ENCODE measurements at places on chromosomes 1 and 21.

GRCh38 chr1:6958407-6959030 lies 173.3 kb downstream of the CAMTA1 start:
- DNase-seq = no peak

DNA sequence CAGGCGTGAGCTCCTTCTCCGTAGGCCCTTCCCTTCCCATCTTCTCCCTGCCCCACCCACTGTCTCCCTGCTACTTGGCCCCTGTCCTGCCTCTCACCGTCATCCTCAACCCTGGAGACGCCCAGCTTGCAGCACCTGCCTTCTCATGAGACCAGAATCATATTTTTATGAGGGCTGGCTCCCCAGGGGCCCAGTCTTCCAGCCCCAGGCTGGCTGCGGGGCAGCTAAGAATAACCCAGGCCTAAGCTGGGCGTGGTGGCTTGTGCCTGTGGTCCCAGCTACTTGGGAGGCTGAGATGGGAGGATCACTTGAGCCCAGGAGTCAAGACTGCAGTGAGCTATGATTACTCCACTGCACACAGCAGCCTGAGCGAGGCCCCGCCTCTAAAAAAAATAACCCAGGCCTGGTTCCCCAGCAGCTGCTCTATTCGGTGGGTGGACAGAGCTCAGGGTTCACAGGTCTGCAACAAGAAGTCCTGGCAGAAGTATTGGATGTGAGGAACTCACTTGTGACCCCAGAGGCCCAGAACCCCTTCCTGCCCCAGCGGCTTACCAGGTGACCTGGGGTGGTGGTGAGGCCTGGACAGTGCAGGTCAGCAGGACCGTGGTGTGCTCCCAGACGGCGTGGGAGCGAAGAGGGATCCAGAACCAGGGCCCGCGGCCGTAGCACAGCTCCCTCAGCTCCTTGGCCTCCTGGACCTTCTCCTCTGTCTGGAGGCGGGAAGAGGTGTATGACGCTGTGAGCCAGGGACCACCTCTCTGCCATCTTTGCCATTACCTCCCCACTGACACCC lies 6.4 kb downstream of the MYOM3 start:
- DNase-seq = no peak

- DNase-seq = peak; percentile 39
Measured at GRCh38 chr1:85244271-85245061, 15.0 kb downstream of the C1orf52 start.

- no peak for DNase-seq
Measured at GRCh38 chr1:21898326-21899200, 38.5 kb downstream of the HSPG2 start.

GRCh38 chr1:115499253-115499652 lies 142.5 kb upstream of the VANGL1 start:
- DNase-seq = no peak

DNA sequence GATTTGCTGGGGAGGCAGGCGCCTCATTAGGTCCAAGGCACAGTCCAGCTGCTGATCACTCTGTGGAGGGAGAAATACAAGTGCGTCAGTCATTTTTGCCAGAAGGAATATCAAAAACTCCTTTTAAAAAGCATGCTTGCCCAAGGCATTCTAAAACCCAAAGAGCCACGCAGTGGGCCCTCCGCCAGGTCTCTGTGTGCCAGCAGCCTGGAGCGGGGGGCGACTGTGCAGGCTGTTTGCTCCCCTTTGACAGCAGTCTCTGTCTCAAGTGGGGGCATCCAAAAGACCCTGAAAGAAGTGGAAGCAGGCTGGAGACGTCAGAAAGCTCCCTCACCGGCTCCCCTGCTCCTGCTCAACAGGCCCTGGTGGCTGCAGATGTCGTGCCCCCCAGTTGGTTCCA lies 65.6 kb downstream of the CAPZB start:
- no peak for DNase-seq

DNA sequence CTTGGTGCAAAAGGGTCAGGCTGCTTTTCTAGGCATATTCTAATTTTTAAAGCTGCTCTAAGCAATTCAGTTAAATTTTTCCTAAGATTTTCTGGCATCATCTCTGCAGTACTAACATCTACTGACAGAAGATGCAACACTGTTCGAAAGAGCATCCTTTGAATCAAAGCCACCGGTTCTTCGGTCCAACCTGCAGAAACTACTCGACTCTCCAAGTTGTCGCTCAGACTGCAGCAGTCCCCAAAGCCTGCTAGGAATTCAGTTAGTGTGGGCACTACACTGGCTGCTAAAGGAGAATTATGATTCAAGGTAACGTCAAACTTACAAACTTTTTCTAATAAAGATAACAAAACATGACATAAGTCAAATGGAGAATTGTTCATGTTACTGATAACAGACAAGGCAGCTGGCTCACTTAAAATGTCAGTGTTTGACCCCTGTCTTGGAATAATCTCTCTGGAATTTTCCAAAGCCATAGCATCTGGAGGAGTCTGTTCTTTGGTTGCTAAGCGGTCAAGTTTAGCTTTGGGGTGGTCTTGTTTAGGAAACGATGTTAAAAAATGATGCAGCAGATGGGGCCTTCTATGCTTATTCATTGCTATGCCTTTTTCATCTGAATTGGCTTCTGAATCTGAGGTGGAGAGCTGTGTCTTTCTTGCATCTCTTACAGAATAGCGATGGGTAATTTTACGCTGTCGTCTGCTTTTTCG lies 56.9 kb downstream of the LYST start:
- DNase-seq = no peak

- DNase-seq = no peak
Measured at GRCh38 chr1:67280696-67281095, 27.0 kb upstream of the IL12RB2 start.

- DNase-seq = no peak
Measured at GRCh38 chr1:1206376-1206965, at the start of gene TNFRSF18. TNFRSF18 (minus strand) TSS chr1:1206592; CDS start chr1:1206571, 21 bp downstream.
